Pons (tissue), 1 donor: ENCODE measurements at places on chromosomes 5 and 9.

- no peak for DNase-seq
Observed at GRCh38 chr5:78587081-78587774, 61.3 kb downstream of the LHFPL2 start.

DNA sequence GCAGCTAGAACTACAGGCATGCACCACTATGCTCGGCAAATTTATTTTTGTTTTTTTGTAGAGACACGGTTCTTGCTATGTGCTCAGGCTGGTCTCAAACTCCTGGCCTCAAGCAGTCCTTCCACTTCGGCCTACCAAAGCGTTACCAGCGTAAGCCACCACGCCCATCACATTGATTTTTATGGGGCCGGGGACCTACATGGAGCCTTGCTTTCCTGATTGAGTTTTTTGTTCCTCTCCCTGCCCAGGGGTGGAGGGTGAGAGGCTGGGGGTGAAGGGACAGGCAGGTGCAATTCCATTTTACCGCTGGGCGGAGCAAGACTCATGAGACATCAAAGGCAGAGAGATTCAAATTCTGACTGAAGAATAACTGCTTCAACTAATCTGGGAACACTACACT, 1.9 kb downstream of the ALDH1B1 start:
- DNase-seq = no peak

- no peak for DNase-seq
Observed at GRCh38 chr9:88161144-88161543, 22.9 kb upstream of the SPATA31C2 start.

GRCh38 chr5:112907166-112907631, 14.8 kb downstream of the REEP5 start:
- DNase-seq = no peak

DNA sequence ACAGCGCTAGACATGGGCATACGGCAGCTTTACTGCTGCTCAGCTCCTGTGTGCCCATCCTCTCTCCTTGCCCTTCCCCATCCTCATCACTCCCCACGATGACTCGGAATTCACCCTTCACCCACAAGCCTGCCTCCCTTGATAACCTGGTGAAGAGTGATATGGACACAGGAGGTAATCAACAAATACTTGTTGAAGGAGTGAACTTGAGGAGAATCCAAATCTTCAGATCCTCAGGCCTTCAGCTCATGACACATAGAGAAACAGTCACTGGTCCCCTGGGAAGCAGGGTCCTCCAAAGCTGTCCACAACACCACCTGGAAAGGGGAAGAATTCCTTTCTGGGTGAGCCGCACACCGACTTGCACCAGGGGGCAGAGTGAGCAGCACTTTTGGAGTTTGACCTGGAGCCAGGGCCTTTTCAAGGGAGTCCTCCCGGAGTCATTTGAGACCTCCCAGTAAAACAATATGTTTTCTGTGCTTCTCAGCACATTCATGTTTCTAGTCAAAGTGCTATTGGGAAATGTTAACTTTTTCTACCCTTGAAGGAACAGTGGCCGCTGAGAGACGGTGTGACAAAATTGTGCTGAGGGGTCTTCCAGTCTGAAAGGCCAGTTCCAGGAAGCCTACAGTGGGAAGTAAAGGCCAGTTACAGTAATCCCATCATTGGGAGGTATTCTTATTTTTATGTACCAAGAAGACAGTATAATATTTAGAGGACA, 332.3 kb downstream of the CWC27 start:
- no peak for DNase-seq

GRCh38 chr5:172383191-172383802, 71.0 kb downstream of the SH3PXD2B start:
- no peak for DNase-seq

DNA sequence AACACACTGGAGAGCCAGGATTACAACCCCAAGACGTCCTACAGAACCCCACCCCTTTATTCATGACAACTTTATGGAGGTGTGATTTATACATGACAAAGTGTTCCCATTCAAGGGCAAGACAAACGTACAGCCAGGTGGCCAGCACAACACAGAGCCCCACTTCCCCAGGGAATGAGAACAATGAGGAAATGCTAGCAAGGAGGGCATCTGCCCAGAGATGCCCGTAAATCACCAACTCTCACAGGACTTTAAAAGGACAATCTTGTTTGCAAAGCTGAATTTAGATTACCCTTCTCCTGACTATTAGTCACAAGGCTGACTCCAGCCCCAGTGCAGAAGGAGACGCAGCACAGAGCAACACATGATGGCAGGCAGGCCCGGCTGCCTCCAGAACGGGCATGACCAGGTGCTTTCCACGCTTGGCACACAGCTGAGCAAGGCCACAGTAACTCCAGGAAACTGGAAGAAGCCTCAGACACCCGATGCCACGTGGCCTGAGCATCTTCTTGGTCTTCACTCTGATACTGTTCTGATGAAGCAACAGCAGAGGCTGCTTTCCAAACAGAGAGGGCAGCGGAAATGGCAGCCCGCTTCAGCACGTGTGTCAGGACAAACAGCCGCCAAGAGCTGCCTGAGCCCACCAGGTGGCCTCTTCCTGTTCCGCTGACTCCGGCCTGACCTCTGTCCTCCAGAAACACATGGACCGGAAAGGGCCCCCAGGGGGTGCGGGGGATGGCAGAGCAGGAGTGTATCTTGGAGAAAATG, 51.4 kb downstream of the ROR2 start:
- DNase-seq = no peak

DNA sequence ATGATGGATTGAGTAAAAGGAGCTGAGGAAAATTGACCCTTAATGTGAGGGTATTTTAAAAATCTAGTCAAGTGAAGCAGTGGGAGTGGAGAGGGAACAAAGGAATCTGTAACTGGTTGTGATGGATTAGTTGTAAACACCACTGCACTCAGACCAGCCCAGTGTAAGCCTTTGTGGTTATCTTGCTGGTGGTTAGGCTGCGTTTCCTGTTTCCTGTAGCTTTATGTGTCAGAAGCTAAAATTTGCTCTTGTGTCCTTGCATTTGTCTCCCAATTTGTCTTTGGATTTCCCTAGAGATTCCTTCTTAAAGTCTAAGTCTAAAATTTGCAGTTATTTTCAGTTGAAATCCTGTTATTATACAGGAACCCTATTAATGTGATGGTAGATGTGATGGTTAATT, 6.3 kb downstream of the IFNA21 start:
- peak; percentile 24 for DNase-seq

- DNase-seq = peak; percentile 77
Observed at GRCh38 chr5:140346348-140347221, at the start of gene HBEGF. Gene HBEGF, minus strand, starts transcription at chr5:140346603. Its CDS starts 275 bp downstream, at chr5:140346328.

DNA sequence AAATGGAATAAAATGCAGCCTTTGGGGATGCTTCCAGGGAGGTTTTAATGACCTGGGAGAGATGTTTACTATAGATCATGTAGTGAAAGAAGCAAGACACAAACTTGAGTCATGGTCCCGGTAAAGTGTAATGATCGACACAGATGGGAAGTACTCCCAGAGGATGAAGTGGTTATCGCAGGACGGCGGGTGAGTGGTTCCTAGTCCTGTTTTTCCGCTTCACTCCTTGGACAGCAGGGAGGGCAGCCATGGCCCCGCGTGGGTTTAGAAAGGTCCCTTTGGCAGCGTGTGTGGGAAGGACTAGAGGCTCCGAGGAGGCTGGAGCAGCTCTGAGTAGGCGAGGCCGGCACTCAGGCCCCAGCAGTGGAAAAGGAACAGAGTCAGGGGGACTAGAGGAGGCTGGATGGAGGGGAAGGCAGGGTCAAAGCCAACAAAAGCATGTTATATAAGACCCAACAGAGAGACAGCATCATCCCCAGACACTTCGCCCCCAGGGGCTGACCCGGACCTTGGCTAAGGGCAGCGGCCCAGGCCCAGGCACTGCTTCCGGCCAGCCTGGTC, 49.2 kb upstream of the STXBP1 start:
- no peak for DNase-seq

DNA sequence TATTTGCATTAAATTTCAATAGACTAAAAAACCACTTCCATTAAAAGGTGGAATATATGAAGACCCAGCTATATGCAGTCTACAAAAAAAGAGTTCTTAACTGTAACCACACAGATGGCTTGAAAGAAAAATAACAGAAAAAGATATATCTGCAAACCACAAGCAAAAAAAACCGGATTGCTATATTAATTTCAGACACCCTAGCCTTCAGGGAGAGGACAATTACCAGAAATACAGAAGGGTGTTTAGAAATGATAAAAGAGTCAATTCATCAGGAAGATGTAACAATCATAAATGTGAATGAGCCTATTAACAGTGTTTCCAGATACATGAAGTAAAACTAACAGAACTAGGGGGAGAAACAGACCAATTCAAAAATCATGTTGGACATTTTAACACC, 56.9 kb upstream of the SMIM23 start:
- DNase-seq = no peak

DNA sequence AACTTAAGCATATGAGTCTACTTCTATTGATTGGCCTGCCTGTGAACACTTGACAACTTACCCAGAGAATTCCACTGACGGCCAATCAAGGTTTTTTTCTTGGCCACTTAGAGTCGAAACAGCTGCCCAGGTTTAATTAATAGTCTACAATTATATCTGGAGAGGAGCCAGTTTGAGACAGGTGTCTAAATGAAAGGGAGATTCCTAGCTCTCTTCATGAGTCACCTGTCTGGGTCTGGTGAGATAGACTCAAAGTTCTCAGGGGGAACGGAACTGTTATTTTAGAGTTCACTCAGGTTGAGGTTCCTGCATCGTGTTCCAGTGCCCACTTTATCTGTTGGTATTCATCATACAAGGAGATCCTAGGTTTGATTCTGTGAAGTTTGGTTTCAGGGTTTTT, 111.0 kb downstream of the CD180 start:
- DNase-seq = no peak

DNA sequence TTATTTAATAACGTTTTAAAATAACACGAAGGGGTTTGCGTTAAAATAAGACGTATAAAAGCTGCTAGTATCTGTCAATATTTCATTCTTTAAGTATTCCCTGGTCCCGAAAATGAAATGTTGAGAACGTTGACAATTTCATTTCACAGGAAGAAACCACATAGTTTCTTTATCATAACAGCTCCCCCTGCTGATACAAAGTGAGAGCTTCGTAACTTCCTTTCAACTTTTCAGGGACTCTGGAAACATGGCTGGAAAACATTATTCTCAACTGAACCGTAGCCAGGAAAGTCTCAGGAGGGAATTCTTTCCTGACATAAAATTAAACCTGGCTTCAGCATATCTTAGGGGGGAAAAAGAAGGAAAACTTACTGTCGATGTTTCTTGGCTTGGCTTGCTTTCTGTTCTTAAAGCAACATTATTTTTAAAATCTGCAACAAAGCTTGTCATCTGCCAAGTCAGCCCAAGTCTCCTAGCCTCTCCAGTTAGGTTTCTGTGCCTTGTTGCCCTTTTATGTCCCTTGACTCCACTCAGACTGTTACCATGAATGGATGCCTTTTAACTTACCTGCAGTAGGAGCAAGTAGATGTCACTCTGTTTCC, 122.9 kb upstream of the DAB2 start:
- peak; percentile 80 for DNase-seq

DNA sequence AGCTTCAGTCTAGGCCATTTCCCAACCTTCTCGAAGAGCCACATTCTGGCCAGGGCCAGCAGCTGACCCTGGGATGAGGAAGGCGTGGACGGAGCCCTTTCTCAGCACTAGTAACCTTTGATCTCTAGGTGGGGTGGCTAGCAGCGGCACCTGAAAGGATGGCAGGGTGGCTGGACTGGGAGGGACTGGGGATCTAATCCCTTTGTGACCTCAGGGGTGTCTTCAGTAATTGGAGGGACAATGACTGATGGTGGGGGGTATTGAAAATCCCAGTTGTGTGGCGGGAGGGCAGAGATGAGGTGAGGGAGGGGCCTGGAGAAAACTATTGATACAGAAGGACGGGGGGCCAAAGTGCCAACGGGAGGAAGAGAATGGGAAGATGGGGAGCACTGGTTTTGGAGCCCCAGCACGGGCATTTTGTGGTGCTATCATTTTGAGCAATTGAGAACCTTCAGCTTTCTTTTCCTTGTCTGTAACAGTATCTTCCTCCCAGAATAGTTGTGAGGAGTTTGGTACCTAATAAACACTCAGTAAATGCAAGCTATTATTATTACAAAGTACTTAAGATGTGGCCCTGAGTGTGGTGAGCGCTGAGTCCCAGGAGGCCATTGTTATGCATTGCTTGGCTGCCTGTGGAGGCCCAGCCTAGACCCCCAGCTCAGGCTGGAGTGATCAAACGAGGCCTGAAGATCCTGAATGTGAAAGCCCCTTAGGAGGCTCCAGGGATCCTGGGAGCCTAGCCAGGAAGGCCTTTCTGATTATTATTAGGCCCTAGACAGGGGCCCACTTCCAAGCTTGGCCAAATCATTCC, 37.3 kb upstream of the UBE2D2 start:
- no peak for DNase-seq

- DNase-seq = no peak
Observed at GRCh38 chr5:87754009-87754757, 341.5 kb upstream of the CCNH start.

GRCh38 chr9:136512651-136513071, 29.8 kb upstream of the SEC16A start:
- no peak for DNase-seq
